ENCODE measurements at places on chromosomes 11 and 22.

DNA sequence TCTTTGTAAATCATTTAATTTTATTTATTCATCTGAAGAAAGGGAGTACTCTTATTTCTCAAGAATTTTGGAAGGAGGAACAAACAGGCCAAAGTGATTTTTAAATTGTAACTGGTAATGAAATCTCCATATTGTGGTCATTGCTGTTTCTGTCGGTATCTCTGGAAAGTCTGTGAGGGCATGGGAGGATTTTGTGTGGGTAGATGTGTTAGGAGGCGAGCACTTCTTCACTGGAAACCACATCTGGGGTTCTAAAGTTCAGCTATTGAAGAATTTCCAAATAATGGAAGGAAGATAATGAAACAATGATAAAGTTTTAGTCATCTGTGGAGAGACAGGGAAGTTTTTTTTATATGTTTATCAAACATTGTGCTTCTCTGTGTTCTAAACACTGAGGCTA, 6.6 kb downstream of the TRIM34 start:
- no peak for DNase-seq

GRCh38 chr11:6895010-6895409, 2.7 kb upstream of the OR2D2 start:
- no peak for DNase-seq

DNA sequence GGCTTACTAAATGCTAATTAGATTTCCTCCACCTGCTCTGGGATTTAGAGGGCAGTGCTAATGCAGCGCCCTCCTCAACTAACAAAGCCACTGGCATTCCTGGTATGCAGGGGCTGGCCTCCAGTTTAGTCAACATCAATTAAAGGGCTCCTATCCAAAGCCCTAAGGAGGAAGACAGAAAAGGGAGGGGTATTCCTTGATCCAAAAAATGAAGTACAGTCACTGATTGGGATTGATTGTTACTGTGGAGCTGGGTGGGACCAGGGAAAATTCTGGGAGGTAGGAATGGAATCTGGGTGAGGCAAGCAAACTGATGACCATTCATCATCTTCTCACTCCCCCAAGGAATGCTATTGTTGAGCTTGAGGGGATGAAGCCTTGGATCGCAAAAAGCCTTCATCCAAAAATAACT, 52.2 kb downstream of the GAB2 start:
- DNase-seq: no peak

GRCh38 chr11:92888696-92889095, 80.8 kb upstream of the MTNR1B start:
- no peak for DNase-seq

GRCh38 chr11:107545101-107545514, 20.4 kb downstream of the ALKBH8 start:
- no peak for DNase-seq

GRCh38 chr22:46158283-46158682, 8.0 kb downstream of the PPARA start:
- DNase-seq: no peak

DNA sequence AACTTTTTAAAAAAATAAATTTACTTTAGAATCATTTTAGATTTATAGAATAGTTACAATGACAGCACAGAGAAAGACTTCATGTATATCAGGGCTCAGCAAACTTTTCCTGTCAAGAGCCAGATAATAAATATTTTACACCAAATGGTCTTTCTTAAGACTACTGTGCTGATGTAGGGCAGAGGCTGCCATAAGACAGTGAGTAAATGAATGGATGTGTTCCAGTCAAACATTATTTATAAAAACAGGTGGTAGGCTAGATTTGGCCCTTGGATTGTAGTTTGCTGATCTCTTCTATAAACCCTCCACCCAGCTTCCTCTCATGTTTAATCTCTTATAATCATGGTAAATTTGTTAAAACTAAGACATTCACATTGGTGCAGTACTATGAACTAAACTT, 33.0 kb downstream of the CECR2 start:
- DNase-seq: no peak

Measured in GM19239 (cell line).